Activated T-cell treated with anti-CD3 and anti-CD28 coated beads, Interleukin-2, amount 50 U/mL, for 72 hours (primary cell): ENCODE measurements at places on chromosomes 1 and 21.

GRCh38 chr1:84008631-84009030 lies 9.7 kb upstream of the TTLL7 start:
- no peak for DNase-seq

GRCh38 chr1:16904560-16905109 lies 8.9 kb downstream of the RNU1-2 start:
- peak; percentile 100 for DNase-seq

DNA sequence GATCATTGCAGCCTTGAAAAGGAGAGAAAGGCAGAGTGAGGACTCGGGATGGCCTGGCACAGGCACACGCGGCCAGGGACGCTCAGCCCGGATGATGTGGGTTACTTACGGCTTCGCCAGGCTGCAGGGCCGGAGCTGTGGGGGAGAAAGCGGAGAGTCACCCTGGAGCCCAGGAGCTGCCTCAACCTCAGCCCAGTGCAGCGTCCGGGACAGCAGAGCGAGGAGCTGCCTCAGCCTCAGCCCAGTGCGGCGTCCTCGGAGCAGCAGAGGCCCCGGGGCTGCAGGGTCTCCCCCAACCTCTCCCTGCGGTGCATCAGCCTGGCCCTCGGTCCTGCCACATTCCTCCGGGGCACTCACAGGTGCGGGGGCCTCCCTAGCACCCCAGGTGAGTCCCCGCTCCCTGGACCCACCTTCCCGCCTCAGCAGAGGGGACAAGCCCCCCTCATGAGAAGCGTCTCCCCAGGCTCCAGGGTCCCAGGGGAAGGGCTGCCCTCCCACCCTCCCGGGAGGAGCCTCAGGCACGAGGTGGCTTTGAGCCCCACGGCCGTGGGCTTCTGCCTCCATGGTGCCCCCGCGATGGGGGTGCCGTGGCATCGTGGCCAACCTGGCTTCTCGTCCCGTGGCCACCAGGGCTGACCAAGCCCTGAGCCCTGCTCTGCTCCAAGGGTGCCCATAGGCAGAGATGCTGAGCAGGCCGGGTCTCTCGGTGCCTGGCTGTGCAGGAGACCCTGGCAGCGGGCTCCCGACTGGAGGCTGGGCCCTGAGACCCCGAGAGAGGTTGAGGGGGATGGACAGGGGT lies 10.5 kb upstream of the RNF223 start:
- DNase-seq, result no peak

DNA sequence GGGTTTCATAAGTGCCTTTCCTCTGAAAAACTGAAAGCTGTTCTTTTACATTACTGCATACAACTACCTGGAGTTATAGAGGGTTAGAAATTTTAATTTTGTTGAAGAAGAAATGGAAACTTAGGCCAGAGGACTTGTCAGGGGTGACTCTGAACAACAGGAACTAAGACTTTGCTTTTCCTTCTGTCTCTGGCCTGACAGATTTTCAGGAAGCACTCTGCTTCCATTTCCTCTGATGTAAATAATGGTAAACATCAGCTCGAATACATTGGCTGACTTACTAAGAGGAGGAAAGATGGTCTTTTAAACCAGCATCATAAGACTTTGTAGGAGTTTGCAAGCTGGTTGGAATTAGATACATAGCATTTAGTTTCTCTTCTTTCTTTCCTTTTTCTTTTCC lies 27.1 kb upstream of the PLEKHM2 start:
- DNase-seq, result no peak

DNA sequence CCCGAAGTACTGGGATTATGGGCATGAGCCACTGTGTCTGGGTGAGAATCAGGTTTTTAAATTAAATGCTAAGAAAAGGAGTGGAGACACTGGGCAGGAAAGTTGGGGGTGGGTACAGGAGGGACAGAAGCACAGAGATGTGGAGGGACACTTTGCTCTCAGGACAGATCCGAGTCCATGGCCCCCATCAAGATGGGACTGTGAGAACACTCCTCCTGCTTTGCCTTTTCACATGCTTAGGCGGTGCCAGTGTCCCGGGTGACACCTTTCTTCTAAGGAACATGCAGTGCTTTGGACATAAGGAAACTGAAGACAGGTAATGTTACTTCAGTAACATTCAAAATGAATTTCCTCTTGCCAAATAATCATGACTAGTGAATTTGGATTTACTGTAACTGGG lies 16.7 kb downstream of the SLC25A33 start:
- DNase-seq, result no peak

GRCh38 chr1:202210385-202210784 lies 16.8 kb downstream of the LGR6 start:
- DNase-seq, result no peak
